ENCODE measurements at places on chromosomes 4 and X. TPM values are rescaled to one million over a fixed set of nuclear protein-coding genes. Genes with fewer than 3 reads are reported as not detected.

The RASGEF1B gene
- total RNA-seq, result 62.0 TPM

The SYN1 gene
- 0.11 TPM for total RNA-seq

The HNRNPH2 gene
- total RNA-seq, result 59.3 TPM

The SSX4 gene
- not detected for total RNA-seq

The UGT2B28 gene
- total RNA-seq, result not detected

DNA sequence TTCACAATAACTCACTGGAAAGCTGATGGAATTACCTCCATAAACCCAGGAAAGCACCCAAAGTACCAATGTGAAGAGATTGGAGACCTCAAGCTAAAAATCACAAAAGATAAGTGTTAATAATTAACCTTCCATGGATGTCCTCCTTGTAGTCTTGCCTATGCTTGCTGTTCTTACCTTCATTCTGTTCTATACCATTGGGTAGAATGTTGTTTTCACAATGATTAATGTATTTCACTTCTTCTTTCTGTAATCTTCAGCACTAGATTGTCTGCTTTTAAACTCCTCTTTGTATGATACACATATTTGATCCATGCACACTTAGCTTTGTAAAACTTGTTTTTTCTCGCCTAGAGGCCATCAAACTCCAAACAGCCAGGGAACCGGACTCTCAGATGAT lies 570.3 kb downstream of the RAPGEF2 start:
- H3K27ac ChIP-seq, result no peak overlapping the region
- no peaks in the 10 kb centered on the region for H3K4me1 ChIP-seq
- DNase-seq, result no peak
- H3K4me3 ChIP-seq, result no peak overlapping the region
- no peaks in the 10 kb centered on the region for H3K36me3 ChIP-seq

DNA sequence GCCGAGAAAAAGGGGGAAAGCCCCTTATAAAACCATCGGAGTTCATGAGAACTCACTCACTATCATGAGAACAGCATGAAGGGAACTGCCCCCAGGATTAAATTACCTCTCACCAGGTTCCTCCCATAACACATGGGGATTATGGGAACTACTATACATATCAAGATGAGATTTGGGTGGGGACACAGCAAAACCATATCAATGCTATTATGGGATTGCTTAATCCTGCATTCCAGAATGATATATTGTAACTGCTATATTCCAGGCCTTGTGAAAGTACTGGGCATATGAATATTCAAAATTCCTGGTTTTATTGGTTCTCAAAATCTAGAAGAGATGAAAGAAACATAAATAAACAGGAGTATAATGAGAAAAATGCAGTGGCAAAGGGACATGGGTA lies 29.3 kb downstream of the NPY1R start:
- no peaks in the 10 kb centered on the region for H3K4me1 ChIP-seq
- no peaks in the 10 kb centered on the region for H3K36me3 ChIP-seq
- no peak overlapping the region for H3K4me3 ChIP-seq
- H3K27me3 ChIP-seq, result no peaks in the 10 kb centered on the region
- H3K27ac ChIP-seq, result no peak overlapping the region

DNA sequence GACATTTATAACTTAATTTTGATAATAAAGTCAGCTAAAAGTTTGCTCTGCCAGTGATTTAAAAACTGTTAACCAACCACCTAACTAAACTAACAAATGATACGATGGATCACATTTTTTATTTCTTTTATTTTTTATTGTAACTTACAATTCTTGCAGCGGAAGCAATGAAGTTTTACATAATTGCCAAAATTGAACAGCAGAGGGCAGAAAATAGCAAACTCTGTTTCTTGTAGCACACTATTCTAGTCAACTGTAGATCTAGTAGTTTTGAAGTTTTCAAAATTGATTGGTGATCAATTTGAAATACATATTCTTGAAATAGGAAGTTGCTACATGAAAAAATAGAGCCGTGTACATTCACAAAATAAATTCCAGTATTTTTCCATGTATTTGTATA lies 2.8 kb upstream of the GRIA2 start:
- H3K4me1 ChIP-seq, result peaks cover 6% of the 10 kb centered on the region
- DNase-seq, result no peak
- H3K36me3 ChIP-seq, result no peaks in the 10 kb centered on the region
- H3K27me3 ChIP-seq, result peaks cover 27% of the 10 kb centered on the region
- H3K27ac ChIP-seq, result no peak overlapping the region

DNA sequence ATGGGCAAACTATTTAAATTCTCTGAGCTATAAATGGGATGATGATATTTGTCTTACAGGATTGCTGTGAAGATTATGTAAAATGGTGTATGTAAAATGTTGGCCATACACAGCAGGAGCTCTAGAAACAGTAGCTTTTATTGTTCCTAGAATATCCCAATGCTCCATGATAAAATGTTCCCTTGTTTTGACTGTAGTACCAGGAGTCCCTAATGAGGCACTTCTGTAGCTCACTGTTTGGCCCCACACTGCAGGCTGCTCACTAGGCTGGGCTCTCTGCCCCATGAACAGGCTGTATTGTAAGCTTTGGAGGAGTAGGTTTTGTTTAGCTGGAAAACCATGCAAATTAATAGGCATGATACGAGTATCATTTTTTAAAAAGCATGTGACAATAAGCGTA lies 3.3 kb upstream of the FGA start:
- no peak overlapping the region for H3K4me3 ChIP-seq
- peaks cover 2% of the 10 kb centered on the region for H3K4me1 ChIP-seq
- H3K27ac ChIP-seq, result no peak overlapping the region
- DNase-seq, result no peak
- H3K36me3 ChIP-seq, result no peaks in the 10 kb centered on the region
- no peaks in the 10 kb centered on the region for H3K27me3 ChIP-seq

GRCh38 chr4:1008840-1009541 lies 2.4 kb upstream of the FGFRL1 start:
- H3K4me3 ChIP-seq, result no peak overlapping the region
- H3K4me1 ChIP-seq, result peaks cover 2% of the 10 kb centered on the region
- H3K27ac ChIP-seq, result no peak overlapping the region

DNA sequence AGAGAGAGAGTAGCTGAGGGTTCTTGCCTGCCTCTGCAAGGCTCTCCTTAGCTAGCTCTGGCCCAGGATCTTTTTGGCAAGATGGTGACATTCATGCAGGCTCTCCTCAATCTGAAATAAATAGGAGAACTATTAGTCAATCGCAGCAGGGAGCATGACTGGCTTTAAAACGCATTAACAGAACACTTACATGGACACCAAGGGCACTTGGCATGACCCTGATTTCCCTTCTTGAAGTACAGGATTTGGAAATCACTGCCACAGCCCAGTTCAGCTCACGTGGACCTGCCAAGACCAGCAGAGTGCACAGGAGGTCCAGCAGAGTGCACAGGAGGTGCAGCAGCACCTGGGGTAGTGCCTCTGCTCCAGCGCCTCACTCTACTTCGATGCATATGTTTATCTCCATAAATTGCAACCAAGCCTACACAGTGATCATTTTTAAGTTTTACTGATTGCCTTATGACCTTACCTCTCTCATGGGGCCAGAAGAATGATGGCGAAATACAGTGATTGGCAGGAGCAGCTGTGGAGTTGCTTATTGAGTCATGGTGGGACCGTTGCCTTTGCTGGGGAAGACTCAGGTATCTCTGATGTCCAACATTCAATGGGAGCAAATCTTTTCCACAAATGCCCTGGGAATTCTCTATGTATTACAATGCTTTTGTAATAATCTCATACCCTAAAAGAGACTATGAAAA lies 122.4 kb downstream of the SYNPO2 start:
- no peaks in the 10 kb centered on the region for H3K4me1 ChIP-seq
- H3K27me3 ChIP-seq, result no peaks in the 10 kb centered on the region
- H3K36me3 ChIP-seq, result peaks cover 3% of the 10 kb centered on the region

DNA sequence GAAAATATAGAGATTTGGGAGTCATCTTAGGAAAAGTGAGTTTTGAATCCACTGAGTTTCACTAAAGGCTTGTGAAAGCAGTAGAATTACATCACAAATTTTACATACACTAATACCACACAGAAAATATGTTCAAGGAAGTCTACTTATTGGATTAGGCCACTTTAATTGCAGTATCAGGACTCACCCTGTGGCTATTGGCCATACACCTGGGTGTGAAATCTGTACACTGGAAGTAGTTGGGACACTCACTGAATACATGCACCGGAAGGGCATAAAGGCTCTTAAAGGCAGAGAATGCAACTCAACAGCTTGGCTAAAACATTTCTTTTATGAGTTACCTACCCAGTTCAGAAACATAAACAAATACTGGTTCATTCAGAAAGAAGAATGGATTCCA lies 19.8 kb downstream of the MAOB start:
- no peak overlapping the region for H3K4me3 ChIP-seq
- DNase-seq, result no peak
- H3K27me3 ChIP-seq, result no peaks in the 10 kb centered on the region
- no peak overlapping the region for H3K27ac ChIP-seq

GRCh38 chrX:17758382-17758781 lies 21.1 kb downstream of the SCML1 start:
- no peak overlapping the region for H3K4me3 ChIP-seq
- H3K36me3 ChIP-seq, result no peaks in the 10 kb centered on the region
- no peak overlapping the region for H3K27ac ChIP-seq

GRCh38 chr4:33091961-33092360 lies 2371.8 kb downstream of the PCDH7 start:
- DNase-seq, result no peak
- H3K27ac ChIP-seq, result no peak overlapping the region
- no peaks in the 10 kb centered on the region for H3K27me3 ChIP-seq
- no peaks in the 10 kb centered on the region for H3K36me3 ChIP-seq
- H3K4me3 ChIP-seq, result no peak overlapping the region

DNA sequence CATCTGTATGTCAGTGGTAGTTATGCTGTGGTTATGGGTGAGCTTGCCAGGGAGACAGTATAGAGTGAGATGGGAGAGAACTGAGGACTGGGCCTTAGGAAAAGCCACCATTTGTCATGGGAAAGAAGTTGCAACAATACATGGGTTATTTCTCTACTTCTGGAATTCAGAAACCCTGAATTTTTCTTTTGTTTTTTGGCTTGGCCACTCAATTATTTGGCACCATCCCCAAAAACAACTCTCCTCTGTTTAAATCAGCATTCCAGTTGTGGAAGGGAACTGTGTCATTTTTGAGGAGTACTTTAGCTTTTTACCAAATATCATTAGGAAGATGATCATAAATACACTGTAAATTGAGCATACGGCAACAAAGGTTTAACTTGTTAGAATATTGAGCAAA lies 41.1 kb upstream of the ACSL4 start:
- no peak for DNase-seq
- H3K4me1 ChIP-seq, result no peaks in the 10 kb centered on the region
- H3K27ac ChIP-seq, result no peak overlapping the region
- H3K36me3 ChIP-seq, result no peaks in the 10 kb centered on the region

GRCh38 chrX:101429934-101430333 lies 21.9 kb downstream of the HNRNPH2 start:
- H3K27me3 ChIP-seq, result no peaks in the 10 kb centered on the region
- no peaks in the 10 kb centered on the region for H3K4me1 ChIP-seq
- H3K27ac ChIP-seq, result no peak overlapping the region
- H3K4me3 ChIP-seq, result no peak overlapping the region

DNA sequence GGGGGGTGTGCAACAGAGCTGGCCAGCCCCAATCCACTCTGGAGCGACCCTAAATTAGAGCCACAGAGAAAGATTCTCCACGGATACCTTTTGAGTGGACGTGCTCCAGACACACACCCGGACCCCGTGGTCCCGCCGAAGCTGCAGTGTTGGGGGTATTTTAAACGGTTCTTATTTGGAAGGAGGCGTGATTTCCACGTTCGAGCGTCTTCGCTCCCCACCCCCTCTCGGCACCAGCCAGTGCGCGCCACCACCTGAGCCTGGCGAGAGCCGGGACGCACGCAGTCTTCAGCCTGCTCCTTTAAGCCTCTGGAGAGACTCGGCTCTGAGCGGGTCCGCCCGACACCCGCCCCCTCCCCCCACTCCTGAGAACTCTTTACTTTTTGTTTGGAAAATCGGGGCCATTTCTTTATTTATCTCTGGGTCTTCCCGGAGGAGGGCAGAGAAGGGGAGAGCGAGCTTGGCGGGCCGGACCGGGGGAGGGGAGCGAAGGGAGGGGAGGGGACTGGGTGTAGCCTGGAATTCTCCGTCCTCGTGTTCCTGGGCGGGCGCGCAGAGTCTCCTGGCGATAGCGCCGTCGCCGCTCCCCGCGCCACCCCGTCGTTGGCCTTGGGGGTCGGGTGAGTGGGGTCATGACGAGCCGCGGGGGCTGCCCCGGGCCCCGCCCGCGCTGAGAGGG lies 668 bp upstream of the PTCHD1 start:
- H3K4me1 ChIP-seq, result no peaks in the 10 kb centered on the region
- no peaks in the 10 kb centered on the region for H3K36me3 ChIP-seq
- no peak overlapping the region for H3K4me3 ChIP-seq
- H3K27ac ChIP-seq, result no peak overlapping the region

DNA sequence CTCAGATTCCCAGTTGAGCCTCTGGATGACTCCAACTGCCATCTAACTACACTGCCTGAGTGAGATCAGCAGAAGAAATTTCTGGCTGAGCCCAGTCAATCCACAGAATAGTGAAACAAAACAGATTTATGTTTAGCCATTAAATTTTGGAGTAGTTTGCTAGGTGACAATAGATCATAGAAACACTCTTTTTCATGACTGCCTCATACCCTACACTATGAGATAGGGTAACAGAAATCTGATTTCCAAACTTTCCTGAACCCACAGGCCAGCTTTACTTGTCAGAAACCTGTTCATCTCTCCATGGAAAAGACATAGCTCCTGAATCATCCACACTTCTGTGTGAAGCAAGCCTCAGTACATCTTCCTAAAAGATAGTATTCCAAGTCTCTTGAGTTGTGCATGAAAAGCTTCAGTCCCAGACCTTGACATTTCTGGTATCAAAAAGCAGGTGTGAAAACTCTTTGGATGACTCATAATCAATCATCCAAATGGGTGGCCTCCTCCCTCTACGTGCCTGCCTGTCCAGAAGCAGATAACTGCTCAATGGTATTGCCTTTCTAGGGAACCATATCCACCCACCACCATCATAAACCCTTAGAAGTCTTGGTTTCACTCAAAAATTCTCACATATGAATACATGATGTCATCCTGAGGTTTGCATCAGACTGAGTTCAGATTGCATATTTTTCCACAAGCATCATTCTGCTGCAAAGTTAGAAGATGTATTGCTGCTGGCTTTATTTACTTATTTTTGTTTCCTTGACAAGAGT lies 47.5 kb upstream of the RAP2C start:
- peaks cover 27% of the 10 kb centered on the region for H3K27me3 ChIP-seq
- no peak for DNase-seq
- no peaks in the 10 kb centered on the region for H3K36me3 ChIP-seq
- H3K27ac ChIP-seq, result no peak overlapping the region
- no peaks in the 10 kb centered on the region for H3K4me1 ChIP-seq

GRCh38 chr4:78079726-78080430 lies 22.8 kb downstream of the FRAS1 start:
- DNase-seq, result peak; percentile 64
- no peaks in the 10 kb centered on the region for H3K4me1 ChIP-seq
- H3K27me3 ChIP-seq, result no peaks in the 10 kb centered on the region
- H3K36me3 ChIP-seq, result no peaks in the 10 kb centered on the region

GRCh38 chr4:42248972-42249371 lies 96.5 kb upstream of the BEND4 start:
- H3K36me3 ChIP-seq, result no peaks in the 10 kb centered on the region
- peak; percentile 72 for DNase-seq
- H3K27ac ChIP-seq, result no peak overlapping the region
- H3K4me3 ChIP-seq, result no peak overlapping the region
